ENCODE measurements at places on chromosomes 1 and 21. TPM values are rescaled to one million over a fixed set of nuclear protein-coding genes. Genes with fewer than 3 reads are reported as not detected.

- DNase-seq, result no peak
Measured at GRCh38 chr1:198280080-198280479, 123.3 kb downstream of the NEK7 start.

- no peak for DNase-seq
Measured at GRCh38 chr1:214833178-214833756, 230.3 kb downstream of the CENPF start.

DNA sequence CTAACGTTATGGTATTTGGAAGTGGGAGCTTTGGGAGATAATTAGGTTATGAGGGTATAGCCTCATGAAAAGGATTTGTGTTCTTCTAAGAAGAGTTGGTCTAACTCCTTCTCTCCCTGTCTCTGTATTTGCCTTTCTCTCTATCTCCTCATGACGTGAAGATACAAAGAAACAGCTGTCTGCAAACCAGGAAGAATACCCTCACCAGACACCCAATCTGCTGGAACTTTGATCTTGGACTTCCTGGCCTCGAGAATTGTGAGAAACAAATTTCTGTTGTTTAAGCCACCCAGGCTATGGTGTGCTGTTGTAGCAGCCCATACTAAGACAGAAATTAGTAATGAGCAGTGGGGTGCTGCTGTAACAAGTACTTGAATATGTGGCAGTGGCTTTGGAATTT, 16.1 kb downstream of the C1orf141 start:
- no peak for DNase-seq

DNA sequence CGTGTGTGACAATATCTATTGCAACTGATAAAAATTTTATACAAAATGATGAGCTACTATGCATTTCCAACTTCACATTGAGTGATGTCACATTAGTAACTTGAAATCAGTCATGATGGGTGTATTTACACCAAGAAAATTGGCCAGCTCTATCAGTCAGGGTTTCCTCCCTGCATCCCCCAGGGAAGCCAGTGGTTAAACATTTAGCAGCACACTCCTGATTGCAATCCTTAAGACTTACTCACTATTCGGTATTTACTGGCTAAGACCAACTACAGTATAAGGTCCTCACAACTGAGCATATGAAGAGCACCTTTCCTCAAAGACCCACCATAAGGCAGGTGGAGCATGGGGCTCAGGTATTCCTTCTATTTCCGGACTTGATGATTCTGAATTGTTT, 41.3 kb upstream of the PTGFRN start:
- DNase-seq, result no peak

DNA sequence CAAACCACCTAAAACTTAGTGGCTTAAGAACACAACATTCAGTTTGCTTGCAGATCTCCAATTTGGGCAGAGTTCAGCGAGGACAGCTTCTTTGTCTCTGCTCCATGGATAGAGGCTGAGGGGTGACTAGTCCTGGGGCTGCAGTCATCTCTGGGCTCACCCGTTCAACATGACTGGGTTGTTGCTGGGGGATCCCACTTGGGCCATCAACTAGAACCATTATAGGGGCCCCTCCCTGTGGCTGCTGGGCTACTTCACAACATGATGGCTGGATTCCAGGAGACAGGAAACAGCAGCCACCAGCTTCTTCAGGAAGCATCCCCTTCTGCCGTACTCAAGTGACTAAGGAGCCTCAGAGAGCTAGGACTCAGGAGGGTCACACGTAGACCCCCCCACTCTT, 140.9 kb downstream of the RHOU start:
- no peak for DNase-seq

GRCh38 chr1:50977575-50978143, 7.6 kb downstream of the CDKN2C start:
- no peak for DNase-seq

DNA sequence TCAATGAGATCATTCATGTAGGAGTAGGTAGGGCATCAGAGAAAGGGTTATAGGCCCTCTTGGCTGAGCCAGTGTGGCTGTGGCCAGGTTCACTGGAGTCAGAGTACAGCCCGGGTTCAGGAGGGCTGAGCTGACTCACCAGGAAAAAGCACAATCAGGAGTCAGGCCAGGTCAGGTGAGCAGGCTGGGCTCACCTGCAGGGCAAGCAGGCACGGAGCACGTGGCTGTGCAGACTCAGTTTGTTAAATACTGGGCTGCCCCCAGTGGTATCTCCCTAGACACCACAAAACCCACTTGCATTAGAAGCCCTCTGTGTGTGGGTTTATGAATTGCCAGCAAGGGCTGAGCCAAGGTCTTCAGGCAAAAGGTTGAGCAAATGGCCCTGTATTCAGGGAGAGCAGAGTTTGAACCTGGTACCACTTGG, 122.1 kb upstream of the SERBP1 start:
- DNase-seq, result no peak

GRCh38 chr1:29341936-29342335, 105.6 kb downstream of the PTPRU start:
- no peak for DNase-seq

- DNase-seq, result no peak
Measured at GRCh38 chr1:158003406-158003800, 10.0 kb downstream of the KIRREL1 start.

DNA sequence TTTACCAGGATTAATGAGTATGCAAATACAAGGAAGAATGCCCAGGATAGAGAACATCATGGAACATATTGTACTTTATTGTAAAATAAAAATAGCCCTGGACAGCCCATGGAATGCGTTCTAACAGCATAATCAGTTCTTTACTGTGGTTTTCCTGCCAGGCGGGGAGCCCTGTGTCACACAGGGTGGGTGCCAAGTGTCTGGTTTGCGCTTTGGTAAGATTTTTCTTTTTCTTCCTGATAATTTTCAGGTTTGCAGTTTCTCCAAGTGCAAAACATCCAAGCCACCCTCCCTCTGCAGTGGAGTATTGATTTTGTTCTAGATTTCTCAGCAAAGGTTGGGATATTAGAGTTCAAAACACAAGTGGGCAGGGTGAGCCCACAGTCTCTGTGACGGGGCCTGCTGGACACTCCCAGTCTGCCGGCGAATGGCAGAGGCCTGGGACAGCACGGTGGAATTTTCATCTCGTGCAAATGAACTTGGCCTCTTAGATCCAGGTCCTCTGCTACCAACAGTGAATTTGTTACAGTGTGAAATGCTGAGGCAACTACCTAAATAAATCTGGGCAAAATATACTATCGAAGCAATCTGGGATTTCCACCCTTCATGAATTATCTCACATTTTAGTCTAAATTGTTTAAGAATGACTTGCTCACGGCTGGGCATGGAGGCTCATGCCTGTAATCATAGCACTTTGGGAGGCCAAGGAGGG, 15.6 kb upstream of the KCNJ15 start:
- no peak for DNase-seq

GRCh38 chr1:167456926-167457325, 61.4 kb downstream of the CD247 start:
- no peak for DNase-seq

GRCh38 chr1:160062230-160062532, 7.8 kb downstream of the KCNJ10 start:
- DNase-seq, result no peak

DNA sequence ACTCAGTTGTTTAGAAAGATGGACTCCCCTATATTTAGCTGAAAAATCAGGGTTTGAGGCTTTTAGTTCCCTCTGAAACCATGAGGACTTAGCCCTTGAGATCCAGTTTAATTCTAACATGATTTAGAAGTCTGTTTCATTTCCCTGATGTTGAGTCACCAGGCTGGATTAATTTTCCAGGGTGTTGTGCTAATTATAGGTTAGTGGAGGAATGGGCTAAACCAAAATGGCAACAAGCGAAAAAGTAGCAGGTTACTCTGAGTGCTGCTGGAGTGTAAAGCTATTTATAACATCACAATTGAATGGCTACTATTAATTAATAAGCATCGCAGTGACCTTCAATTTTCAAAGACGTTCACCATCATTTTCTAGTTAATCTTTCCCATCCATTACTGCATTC, 15.5 kb upstream of the USP24 start:
- no peak for DNase-seq

DNA sequence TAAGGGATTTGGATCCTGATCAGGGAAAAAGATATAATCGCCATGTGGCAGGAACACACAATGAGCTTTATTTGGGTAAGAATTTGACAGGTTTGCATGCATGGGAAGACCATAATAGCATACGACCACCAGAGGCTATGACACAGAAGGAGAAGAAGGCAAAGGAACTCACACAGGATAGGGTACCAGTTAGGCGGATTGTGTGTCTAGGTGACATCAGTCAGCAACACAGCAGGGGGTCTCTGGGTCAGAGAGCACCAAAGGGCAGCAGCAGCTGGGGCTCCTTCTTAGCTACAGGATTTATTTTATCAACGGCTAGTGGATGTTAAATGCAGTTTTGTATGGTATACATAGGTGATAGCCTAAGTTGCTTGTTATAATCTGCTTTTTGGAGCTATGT, 551.3 kb downstream of the KCNT2 start:
- DNase-seq, result no peak

DNA sequence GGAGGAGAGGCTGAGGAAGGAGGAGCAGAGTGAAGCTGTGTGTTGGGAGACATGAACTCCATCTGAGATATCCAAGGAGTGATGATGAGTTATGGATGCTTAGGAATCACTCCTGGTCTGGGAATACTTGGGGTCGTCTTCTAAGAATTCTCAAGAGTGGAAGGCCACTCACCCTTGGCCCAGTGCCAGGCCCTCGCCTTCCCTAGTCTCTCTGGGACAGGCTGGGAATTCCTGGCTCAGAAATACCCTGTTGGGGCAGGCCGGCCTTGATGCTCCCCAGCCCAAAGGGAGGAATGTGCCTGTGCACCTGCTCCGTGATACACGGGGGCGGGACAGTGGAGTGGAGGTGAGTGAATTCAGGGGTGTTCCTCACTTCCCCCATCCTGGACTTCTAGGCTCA, 12.6 kb upstream of the LMNA start:
- DNase-seq, result no peak

DNA sequence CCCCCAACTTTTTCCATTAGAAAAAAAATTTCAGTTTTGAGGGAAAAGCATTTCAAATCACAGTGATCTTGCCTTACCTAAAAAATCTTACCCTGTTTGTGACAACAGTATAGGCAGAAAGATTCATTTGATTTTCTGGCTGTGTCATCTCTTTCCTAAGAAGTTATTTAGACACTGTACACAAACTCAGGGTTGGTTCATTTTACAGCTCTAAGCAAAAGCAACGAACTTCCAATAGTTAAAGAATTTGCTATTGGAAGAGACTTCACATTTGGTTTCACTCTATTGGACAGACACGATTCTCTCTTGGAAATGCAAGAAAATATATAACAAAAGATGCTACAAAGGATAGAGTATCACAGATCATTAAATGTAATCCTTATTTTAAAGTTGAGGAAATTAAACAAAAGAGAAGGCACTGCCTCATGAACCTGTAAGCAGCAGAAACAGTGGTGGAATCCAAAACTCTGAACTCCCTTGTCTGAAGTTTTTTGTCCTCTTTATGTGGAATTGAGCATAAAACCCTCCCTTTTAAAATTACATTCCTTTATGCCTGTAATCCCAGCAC, 20.8 kb downstream of the EYA3 start:
- no peak for DNase-seq

DNA sequence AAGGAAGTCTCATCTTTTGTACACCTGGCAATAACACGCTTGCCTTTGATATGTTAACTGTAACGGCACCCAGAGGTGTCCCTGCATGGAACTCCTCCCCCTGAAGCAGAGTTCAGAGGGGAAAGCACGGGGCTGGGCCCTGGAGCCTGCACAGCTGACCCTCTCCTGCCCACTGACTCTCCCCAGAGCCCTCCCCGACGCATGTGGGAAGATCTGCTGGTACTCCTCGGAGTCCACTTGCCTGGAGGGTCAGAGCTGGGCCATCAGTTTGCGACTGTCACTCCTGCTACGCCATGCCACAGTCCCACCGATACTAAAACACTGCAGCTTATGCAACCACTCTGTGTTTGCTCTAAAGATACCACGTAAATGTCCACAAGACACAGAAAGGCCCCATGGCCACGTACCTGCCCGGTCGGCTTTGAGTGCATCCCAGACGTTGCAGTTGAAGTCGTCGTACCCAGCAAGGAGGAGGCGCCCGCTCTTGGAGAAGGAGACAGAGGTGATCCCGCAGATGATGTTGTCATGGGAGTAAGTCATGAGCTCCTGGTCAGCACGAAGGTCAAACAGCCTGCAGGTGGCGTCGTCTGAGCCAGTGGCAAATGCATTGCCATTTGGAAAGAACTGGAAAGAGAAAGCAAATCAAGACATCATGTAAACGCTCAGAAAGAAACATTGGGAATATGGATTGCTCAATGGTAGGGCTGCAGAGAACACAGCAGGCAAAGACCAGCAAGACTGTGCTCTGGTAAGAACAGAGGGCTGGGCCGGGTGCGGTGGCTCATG, 10.6 kb upstream of the NADK start:
- no peak for DNase-seq

DNA sequence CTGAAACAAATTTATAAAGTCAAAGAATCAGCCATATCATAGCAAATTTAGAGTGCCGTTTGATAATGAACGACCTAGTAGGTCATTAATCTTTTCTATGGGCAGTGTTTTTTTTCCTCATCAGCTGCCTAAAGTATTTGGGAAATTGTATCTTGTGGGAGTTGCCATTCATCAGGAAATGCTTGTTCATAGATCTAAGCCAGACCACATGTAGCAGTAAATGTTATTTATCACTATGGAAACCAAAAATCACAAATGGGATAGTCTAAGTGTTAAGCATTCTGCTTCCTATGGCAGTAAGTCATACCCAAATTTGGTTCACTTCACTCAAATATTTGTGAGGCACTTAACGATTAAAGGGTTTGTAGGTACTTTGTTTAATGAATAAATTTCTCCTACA, 52.9 kb downstream of the LRRC8D start:
- DNase-seq, result no peak

GRCh38 chr1:232844791-232845190, 39.6 kb downstream of the MAP10 start:
- no peak for DNase-seq

Gene KIF14
- total RNA-seq, result 14.9 TPM

Gene OR2L2
- total RNA-seq, result 0.05 TPM

Gene PSMB4
- total RNA-seq, result 458 TPM

Gene TDRD5
- total RNA-seq, result not detected

Gene HUNK
- 0.55 TPM for total RNA-seq

Gene FAM151A
- not detected for total RNA-seq

Gene THEM4
- 28.0 TPM for total RNA-seq

Gene SLFNL1
- total RNA-seq, result 0.14 TPM

Gene SLAMF9
- not detected for total RNA-seq

Gene CFHR4
- not detected for total RNA-seq

Gene ADORA3
- not detected for total RNA-seq

Gene NPHS2
- total RNA-seq, result not detected

Gene RHD
- not detected for total RNA-seq

Gene WDTC1
- total RNA-seq, result 22.4 TPM

Gene C8A
- not detected for total RNA-seq

Gene ACTL8
- not detected for total RNA-seq

Gene NUDT4B
- 0.68 TPM for total RNA-seq

Gene LCE1E
- not detected for total RNA-seq

Gene MYOG
- total RNA-seq, result not detected

Gene FAM177B
- total RNA-seq, result not detected

Gene TIAM1
- total RNA-seq, result 110 TPM

Gene REN
- total RNA-seq, result not detected

Gene HTR6
- total RNA-seq, result not detected

Gene HENMT1
- total RNA-seq, result 16.5 TPM

Data from activated T-helper 2 cell treated with anti-CD3 and anti-CD28 coated beads, Interferon-gamma antibody, Interleukin-2, Interleukin-4, amounts not matched to agents 10 μg/mL and 5 μg/mL and 100 μg/mL, durations not matched to agents 14 hours and 24 hours and 36 hours (primary cell).